ENCODE measurements at places on chromosomes 11 and 22.

DNA sequence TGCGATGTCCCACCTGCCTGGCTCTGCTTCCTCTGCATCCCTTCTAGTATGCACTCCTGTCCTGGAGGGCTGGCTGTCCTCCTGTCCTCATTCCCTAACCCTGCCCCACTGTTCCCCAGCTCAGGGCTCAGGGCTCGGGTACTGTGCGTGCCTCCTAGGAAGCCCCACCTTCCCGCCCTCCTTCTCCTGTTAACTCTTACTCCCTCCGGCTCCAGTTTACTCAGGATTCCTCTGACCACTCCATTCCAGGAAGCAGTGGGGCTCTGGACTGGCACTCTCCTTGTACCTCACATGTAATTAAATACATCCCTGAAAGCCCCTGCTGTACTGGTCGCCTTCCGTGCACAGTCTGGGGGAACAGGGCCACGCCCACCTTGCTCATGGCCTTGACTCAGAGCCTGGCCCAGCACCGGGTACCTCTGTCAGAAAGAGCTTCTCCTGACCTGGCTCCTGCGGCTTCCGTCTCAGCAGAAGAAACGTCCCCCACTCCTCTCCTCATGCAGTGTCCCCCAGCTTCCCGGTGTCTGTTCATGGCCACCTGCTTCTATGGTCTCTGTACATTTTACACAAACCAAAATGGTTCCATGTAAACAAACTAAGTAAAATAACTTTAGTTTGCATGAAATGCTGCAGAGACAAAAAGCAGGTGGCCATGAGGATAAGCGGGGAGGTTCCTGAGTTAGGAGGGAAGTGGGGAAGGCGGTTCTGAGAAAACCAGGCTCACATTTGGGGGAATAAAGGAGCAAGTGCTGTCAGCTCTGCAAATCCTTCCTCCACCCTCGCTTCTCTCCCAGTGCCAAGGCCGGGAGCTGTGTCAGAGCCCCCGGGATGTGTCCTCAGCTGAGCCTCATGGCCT is 445.9 kb downstream of the BRD1 start:
- no peak for DNase-seq

DNA sequence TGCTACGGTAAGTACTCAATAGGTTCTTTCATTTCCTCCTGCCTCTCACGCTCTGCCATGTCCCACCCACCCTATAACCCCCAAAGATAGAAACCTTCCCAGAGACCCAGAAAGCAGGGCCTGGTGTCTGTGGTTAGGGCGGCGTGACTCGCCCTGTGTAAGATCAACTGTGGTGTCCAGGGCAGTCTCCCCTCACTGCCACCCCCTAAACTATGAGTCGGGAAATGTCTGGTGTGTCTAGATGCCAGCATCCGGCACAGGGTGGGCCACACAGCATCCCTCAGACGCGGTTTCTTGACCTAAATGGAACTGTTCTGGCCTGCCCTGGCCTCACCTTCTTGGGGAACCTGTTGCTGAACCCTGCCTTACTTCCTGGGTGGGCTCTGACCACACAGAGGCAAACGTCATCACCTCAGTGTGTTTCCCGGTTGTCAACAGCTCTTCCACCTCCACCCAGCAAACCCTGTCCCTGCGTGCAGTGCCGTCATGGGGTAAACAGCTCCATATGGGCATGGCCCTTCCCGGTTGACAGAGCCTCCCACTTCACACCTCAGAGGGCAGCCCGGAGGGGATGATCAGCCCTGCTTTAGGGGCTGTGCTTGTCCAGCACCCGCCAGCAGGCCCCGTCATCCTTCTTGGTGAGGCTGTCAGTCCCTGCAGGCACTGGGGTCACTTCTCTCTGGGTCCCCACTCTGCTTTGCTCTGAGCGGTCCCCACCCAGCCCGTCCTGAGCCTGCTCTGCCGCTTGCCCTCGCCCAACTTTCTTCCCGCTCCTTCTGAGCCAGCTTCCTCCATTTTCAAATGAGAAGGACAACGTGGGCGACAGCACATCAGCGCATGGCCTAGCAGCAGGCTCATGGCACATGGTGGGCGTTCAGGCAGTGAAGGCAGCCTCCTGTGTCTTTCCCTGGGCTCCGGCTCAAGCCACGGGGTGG is 6.0 kb downstream of the WNT11 start:
- DNase-seq: no peak

- no peak for DNase-seq
Observed at GRCh38 chr11:46002189-46002588, 79.7 kb downstream of the LARGE2 start.

GRCh38 chr22:43222262-43222661 is 35.3 kb upstream of the TTLL12 start:
- DNase-seq: no peak

GRCh38 chr11:36459046-36459445 is 51.0 kb downstream of the TRAF6 start:
- DNase-seq: no peak

GRCh38 chr11:76462317-76462716 is 17.5 kb downstream of the EMSY start:
- DNase-seq: no peak

DNA sequence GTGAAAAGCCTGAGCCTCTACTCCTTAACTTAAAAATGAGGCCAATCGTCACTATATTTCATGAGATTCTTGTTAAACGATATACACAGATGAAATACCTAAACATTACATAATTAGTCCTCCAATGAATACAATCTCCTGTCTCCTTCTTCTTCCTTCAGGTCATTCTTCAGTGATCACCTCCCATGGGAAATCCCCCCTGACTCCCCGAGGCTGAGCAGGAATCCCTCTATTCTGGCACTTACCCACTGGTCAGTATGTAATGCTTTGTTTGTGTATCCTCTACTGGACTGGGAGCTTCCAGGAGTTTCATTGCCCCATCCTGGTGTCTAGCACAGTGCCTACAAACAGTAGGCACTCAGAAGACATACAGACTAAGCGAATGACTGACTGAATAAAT is 52.3 kb downstream of the RAB38 start:
- DNase-seq: no peak

- peak; percentile 66 for DNase-seq
Observed at GRCh38 chr11:67507242-67507863, 609 bp downstream of the CDK2AP2 start.

- no peak for DNase-seq
Observed at GRCh38 chr11:117614728-117615127, 182.3 kb downstream of the DSCAML1 start.

- DNase-seq: peak; percentile 99
Observed at GRCh38 chr22:43014869-43015676, at the start of gene PACSIN2. Gene PACSIN2, minus strand, starts transcription at chr22:43015149. Its CDS starts 103,069 bp downstream, at chr22:42912080.

DNA sequence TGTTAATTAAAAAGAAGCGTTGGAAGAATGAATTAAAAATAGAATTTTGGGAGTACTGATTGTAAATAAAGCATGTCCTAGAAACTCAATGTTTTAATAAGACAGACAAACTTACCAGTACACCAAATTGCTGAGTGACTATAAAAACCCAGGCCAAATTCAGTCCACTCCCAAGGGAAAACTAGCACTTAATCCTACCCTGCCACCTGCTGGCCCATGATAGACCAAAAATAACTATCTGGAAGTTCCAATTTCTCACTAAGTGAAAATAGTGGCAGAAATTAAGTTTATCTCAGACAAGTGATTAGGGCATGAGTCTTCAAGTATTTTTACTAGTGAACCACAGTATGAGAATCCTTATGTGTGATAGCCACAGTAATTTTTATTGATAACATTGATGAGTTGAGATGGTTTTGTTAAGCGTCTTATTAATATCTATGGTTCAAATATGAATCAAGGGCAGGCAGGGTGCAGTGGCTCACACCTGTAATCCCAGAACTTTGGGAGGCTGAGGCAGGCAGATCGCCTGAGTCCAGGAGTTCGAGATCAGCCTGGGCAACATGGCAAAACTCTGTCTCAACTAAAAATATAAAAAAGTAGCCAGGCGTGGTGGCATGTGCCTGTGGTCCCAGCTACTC is 9.8 kb upstream of the DDX10 start:
- DNase-seq: peak; percentile 58

GRCh38 chr11:48080301-48080861 is 100.0 kb downstream of the PTPRJ start:
- no peak for DNase-seq

GRCh38 chr11:32884770-32885384 is 7.7 kb upstream of the QSER1 start:
- DNase-seq: peak; percentile 14

- DNase-seq: peak; percentile 60
Observed at GRCh38 chr11:84247926-84248325, 961.8 kb upstream of the CCDC90B start.

DNA sequence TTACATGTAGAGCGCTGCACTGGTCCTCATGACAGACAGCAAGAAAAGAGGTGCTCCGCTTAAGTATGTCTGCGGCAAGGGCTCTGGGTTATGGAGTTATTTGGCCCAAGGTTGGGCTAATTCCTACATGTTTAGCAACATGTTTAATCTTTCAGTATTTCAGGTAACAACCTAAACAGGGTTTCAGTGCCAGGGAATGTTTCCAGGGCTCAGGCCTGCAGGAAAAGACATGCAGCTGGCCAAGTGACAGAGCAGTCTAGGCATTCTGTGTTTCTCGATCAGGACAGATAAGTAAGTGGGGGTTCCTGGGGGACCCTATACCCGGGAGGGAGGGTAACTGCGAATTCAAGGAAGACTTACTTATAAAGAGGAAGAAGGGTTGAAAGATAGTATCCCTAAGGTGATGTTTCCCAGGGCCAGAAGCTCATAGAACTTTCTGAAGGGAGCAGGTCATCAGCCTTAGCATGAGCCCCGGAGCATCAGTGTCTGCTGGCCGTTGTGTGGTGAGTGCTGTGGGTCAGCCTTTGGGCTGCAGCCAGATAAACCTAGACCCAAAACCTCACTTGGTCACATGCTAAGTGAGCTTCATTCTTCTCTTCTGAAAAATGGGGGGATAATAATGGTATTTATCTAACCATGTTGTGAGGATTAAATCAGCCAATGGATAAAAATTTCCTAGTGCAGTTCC is 18.4 kb downstream of the KCNJ5 start:
- DNase-seq: no peak

GRCh38 chr22:39718921-39719475 is 148.4 kb downstream of the CACNA1I start:
- DNase-seq: no peak

GRCh38 chr22:41242396-41243117 is 1.8 kb upstream of the CHADL start:
- no peak for DNase-seq

DNA sequence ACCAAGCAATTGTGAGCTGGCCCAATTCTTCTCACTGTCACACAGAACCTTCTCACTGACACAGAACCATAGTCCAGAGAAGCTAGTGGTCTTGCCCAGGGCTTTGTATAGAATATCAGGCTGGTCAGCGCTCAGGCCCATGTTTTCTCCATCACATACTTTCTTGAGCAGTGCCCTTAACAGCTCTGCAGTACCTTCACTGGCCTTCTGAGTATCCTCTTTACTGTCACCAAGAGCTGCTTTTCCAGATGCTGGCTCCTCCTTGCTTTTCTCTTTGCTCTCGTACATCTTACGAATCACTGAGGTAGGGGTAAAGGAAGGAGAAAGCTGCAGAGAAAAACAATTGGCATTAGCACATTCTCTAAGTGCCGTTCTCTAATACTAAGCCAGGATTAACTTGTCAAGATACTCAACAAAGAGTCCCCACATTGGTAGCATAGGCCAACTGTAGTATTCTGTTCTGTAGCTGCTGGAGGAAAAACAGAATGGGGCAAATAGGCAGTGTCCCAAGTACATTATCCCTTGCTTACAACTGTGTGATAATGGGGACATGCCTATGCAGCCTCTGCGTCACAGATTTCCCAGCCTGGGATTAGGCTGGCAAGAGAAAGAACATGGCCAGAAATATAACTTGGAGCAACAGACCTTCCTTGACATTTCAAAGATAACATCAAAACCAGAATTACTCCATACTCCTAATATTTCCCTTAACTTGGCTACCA is 43.5 kb downstream of the DRG1 start:
- DNase-seq: no peak

DNA sequence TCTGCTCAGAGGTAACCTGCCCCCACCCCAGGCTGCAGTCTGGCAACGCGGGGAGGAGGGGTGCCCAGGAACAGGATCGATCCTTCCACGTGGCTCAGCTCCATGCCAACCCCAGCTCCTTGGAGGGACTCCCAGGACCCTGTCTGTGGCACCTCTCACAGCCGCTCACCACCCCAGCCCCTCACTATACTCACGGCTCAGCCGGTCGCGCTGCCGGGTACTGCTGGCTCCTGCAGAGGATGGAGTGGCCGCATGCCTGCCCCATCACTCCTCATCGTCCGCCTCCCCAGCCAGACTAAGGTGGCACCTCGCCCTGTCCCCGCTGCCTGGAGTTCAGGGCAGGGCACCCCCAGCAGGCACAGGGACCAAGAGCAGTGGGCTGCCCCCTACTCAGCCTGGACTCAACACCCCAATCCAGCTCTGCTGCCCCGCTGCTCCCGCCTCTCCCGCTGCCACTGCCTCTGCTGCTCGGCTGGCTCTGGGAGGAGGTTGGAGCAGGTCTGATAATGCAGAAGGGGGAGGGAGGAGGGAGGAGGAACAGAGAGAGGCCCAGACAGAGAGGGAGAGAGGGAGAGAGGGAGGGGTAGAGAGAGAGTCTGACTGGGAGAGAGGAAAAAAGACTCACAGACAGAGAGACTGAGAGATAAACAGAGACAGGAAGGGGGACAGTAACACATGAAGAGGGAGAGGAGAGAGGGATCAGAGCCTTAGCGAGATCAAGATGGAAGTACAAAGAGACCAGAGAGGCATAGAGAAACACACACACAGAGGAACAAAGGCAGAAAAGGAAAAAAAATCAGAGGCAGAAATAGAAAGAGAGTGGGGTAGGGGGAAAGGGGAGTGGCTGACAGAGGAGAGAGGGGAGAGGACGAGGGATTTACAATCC is at the start of gene PDE2A:
Gene PDE2A, minus strand, starts transcription at position 480 of the 886 bp plus-strand sequence. Its CDS starts 215 bp downstream, at position 265.
- DNase-seq: no peak

DNA sequence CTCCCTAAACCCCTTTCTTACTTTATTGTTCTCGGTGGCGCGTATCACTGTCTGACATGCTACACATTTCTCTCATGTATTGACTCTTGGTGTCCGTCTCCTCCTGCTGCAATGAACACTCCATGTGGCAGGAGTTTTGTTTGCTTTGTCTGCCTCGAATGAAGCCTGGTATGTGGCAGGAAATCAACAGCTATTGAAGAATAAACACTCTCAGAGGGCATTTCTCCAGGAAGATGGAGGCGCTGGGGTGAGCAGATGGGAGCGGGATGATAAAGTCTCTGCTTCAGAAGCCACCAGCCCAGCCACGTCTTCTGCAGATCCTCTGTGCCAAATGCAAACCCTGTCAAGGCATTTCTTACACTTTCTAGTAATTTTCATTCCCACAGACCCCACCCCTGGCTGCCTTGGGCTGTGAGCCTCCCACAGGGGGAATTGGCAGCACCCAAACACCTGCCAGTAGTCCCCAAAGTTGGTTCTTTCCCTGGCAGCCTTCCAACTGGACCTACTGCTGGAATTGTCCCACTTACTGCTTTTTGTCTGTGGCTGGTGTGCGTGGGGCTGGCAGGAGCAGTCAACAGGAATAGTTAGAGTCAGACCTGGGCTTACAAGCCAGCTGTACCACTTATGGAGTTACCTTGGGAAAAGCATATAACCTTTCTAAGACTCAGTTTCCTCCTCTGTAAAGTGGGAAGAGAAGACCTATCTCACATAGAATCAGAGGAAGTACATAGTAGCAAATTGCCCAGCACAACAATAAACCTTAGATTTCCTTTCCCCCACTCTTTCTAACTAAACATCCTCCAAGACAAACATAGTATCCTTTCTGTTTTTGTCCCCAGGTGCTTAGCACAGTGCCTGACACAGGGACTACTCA is 13.3 kb upstream of the IL10RA start:
- DNase-seq: no peak

DNA sequence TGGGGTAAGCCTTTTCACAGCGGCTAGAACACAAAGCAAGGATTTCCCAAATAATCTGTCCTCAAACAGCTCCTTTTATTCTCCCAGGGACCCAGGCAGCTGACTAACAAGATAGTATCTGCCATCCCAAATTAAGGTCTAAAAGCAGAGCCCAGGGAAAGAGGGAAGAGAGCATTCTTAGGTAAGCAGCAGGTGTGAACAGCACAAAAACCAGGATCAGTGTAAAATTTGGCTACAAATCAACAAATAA is 79.9 kb downstream of the RBMXL2 start:
- DNase-seq: no peak

Measured in fibroblast of upper back skin (primary cell).